ENCODE measurements at places on chromosomes 7 and 10.

DNA sequence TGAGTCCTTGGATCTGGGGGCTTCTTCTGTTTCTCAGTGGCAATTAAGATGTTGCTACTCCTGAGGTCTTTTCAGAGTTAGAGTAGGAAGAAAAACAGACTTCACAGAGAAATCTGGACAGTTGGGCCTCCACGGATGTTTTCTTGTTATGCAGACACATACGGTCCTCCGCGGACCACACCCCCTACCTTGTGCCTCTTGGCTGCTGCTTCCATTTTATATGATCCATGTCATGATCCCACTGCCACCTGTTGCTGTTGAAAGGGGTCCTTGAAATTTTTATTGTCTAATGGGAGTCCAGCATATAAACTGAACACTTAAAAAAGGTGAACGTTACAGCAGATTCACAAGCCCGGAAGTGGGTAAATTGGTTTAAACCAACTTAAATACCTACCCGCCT lies 8.3 kb downstream of the CELF2 start:
- no peak for DNase-seq

- DNase-seq, result no peak
Observed at GRCh38 chr7:7668706-7669105, 28.2 kb downstream of the UMAD1 start.

DNA sequence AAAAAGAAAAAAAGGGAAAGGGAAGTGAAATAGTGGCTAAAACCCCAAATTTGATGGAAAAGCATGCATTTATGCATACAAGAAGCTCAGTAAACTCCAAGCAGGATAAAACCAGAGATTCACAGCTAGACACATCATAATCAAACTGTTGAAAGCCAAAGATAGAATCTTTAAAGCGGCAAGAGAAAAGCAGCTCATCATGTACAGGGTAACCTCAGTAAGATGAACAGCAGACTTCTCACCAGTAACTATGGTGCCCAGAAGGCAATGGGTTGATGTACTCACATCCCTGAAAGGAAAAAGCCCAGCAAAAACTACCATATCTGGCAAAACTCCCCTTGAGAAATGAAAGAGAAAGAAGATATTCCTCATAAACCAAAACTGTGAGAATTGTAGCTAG lies 60.4 kb downstream of the TPST1 start:
- DNase-seq, result peak; percentile 35

GRCh38 chr10:107542016-107542415 lies 377.5 kb upstream of the SORCS1 start:
- DNase-seq, result no peak

DNA sequence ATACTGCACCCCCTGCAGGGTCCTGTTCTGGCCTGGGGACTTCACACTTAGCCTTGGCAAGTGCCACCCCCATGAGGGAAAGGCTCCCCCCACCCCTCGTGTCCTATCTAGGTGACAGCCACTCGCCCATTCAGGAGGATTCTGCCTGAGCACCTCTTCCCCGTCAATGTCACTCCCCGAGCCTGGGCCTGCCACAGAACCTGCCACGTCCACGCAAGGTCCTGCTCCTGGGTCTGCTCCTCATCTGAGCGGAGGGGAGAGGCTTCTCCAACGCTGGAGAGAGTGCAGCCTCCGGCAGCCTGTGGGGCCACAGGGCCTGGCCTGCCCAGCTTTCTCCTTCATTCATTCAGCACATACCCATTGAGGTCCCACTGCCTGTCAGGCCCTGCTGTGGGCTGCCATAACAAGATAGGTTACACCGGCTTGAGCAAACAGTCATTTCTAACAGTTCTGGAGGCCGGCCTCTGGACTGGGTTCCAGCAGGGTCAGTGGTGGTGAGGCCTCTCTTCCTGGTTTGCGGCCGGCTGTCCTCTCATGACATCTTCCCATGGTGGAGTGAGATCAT lies 92.0 kb upstream of the RET start:
- DNase-seq, result no peak

DNA sequence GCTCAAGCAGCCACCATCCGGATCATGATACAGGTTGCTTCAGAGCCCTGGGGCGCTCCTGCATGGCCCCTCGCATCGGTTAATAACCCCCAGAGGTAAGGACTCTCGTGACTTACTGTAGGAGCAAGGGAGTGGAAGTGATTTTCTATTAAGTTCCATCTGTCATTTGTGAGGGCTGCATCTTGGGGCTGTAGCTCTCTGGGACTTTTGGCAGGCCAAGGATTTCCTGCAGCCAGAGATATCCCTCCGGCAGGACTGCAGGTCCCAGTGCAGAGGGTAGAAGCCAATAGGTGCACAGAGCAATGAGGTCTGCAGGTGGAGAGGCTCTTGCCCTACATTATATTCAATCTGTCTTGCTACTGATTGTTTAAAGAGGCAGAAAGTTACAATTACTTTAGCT lies 356.8 kb upstream of the ADARB2 start:
- DNase-seq, result no peak

- DNase-seq, result no peak
Observed at GRCh38 chr7:5578495-5578894, 154.9 kb upstream of the TNRC18 start.

- DNase-seq, result no peak
Observed at GRCh38 chr7:51276967-51277366, 39.6 kb downstream of the COBL start.

DNA sequence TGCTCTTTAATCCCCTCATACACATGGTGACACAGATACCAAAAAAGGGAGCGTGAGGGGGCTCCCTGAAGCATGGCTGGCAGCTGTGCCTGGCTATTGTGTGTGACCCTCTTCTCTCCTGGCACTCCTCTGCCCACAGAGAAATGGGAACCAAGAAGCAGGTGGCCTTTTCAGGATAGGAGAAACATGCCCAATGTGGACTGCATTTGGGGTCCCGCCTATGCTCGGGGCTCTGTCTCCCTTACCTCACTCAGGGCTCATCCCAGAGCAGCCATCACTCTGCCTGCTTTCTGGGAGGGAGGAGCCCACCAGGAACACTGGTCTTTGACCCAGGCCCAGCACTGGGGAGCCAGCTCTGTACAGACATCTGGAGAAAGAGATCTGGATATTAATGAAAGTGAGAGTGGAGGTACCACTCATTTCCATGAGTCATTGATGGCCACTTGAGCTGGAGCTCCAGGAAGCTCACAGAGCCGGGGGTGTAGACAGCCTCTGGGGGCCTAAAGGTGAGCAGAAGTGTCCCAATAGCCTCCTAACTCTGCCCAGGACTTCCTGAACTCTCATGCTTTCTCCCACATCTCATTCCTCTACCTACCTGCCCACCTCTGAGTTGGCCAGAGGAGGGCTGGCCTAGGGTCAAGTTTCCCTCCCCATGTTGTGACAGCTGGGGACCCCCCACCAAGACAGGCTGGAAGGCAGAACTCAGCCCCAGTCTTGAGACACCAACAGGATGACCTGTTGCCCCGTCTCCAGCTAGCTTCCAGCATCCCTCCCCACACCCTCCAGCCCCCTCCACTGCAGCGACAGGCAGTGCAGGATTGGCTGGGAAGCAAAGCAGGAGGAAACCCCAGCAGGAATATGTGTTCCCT lies 42.6 kb downstream of the DRGX start:
- no peak for DNase-seq

GRCh38 chr7:95989301-95989700 lies 216.9 kb downstream of the DYNC1I1 start:
- DNase-seq, result no peak

GRCh38 chr7:26151096-26151495 lies 902 bp upstream of the NFE2L3 start:
- DNase-seq, result no peak

DNA sequence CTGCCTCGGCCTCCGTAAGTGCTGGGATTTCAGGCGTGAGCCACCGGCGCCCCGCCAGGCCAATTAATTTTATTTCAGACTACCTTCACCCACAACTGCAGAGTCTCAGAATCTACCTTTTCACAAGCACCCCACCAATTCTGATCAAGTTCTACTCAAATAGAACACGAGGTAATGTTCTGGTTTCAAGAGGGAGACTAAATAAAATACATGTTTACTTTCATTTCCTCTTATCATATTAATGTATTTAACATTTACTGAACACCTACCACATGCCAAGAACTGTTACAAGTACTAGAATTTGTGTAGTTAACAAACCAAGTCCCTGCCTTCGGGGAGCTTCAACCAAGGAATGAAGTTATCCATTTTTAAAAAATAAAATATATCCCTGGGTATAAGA lies 25.5 kb upstream of the RGS10 start:
- DNase-seq, result no peak

DNA sequence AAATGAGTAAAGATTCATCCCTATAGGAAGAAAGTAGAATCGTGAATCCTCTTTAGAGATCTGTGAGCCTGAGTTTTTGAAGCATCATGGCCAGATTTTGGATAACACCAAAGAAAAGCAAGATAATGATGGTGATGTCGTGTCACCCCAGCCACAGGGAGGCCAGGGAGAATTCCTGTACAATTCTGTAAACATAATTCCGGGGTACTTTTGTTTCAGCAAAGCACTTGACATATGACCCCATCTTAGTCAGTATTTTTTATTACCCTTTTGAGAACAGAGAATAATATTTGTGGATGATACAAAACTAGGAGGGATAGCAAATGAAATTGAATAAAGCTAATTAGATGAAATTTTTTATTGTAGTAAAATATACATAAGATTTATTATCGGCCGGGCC lies 33.8 kb downstream of the NACAD start:
- DNase-seq, result no peak

DNA sequence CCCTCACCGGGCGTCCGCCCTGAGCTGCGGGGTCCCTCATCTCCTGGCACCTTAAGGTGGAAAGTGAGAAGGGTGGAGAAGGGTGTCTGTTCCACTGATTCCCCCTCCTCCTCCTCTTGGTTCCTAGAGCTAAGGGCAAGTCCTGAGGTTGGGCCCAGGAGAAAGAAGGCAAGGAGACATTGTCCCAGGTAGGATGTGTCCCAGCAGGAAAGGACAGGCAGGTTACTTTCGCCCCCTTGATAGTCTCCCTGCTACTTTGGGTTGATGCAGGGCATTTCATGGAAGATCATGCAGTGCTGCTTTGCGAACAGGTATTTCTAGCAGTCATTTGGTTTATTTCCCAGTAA lies 582 bp downstream of the STEAP2 start:
- DNase-seq, result peak; percentile 14

DNA sequence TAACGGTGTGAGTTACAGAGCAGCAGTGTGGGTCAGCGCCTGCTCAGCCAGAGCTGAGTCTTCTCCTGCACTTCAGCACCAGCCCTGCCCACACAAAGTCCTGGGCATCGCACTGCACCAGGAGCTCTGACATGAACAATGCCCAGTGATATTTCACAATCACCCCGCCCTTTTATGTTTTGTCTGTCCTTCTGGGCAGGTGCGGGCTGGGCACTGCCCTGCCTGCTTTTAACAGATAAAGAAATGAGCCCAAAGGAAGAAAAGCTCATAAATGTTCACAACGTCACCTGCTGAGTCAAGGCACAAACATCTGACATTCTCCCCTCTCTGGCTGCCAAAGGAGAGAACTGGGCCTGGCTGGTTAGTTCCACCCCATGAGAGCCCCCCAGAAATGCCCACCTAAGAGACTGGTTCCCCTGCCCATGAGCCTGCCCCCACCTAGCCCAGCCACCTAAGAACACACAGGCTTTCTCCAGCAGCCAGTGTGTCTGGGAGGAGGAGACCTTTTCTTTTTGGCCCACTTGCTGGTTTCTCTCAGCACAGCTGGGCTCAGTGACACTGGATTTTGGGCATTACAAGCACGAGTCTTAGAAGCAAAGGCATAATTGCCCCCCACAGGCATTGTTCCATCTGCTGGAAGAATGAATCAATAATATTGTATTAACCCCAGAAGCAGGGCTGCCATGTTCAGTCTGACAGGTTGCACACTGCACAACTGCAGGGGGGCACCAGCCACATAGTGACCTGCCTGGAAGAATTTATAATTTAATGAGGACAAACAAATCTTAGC lies 22.3 kb downstream of the CALML3 start:
- DNase-seq, result peak; percentile 50

DNA sequence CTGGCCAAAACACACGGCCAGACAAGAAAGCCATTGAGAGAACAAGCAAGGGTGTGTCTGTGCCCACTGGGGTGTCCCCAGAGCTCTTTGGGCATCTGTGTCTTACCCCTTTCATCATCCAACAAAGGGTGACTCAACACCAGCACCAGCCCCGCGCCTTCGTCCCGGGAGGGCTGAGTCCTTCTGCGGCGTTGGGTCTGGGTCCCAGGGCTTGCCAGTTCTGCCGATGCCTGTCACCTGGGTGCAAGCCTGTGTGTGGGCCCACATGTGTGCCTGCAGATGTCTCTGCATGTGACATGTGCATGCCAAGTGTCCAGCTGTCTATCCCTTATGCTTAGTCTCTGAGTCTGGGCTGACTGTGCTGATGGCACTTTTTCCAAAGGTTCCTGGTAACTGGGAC lies 24.4 kb upstream of the ELN start:
- DNase-seq, result no peak

GRCh38 chr7:1446620-1447032 lies 12.6 kb downstream of the MICALL2 start:
- DNase-seq, result no peak

- no peak for DNase-seq
Observed at GRCh38 chr7:16753932-16754855, 639 bp downstream of the TSPAN13 start.

GRCh38 chr10:4371691-4372295 lies 454.2 kb upstream of the AKR1E2 start:
- no peak for DNase-seq

GRCh38 chr7:83020161-83020560 lies 142.5 kb downstream of the PCLO start:
- DNase-seq, result no peak

DNA sequence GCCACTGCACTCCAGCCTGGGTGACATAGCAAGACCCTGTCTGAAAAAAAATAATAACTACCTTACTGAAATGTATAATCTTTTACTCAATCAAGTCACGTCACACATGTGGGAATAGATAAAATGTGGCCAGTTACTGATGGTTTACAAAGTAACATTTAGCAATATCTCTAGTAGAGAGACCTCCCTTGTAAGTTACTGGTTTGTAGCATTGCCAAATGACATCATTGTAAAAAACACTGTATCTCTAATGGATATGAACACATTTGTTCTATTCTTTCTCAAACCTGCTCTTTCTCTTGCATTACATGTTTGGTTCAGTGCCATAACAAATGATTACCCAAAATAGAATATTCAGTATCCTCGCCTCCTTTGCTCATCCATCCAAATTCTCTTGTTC lies 18.8 kb downstream of the TET1 start:
- peak; percentile 76 for DNase-seq

GRCh38 chr7:27220440-27220955 lies 20.6 kb upstream of the HOXA13 start:
- no peak for DNase-seq

DNA sequence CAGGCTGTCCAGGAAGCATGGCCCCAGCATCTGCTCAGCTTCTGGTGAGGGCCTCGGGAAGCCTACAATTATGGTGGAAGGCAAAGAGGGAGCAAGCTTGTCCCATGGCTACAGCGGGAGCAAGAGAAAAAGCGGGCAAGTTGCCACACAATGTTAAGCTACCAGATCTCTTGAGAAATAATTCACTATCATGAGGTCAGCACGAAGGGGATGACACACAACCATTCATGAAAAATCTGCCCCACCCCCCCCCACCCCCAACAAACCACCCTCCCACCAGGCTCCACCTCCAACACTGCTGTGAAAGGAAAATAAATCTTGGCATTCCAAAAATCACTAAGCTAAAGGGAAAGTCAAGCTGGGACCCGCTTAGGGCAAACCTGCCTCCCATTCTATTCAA lies 545.8 kb upstream of the NRP1 start:
- DNase-seq, result no peak

GRCh38 chr7:71485586-71485985 lies 353.6 kb downstream of the GALNT17 start:
- no peak for DNase-seq

GRCh38 chr10:28569506-28570159 lies 36.7 kb downstream of the WAC start:
- DNase-seq, result peak; percentile 52

GRCh38 chr7:93757426-93757825 lies 133.1 kb downstream of the TFPI2 start:
- peak; percentile 15 for DNase-seq

Data from fibroblast of the aortic adventitia (primary cell).